A549 treated with AZD2906 at 1 μM for 4 hours (cell line): ENCODE measurements at places on chromosomes 4 and X. TPM values are rescaled to one million over a fixed set of nuclear protein-coding genes. Genes with fewer than 3 reads are reported as not detected.

KCND1 gene
- total RNA-seq, result 0.65 to 1.2 TPM (median 1.1 TPM) in 5 replicates

WAS gene
- total RNA-seq, result 0.22 to 0.52 TPM (median 0.32 TPM) in 5 replicates

XAGE2 gene
- total RNA-seq, result not detected in 5 replicates

PWWP3B gene
- total RNA-seq, result 0.01 to 0.02 TPM in 2 of 5 replicates, not detected in the others

PABPC1L2A gene
- total RNA-seq, result not detected in 5 replicates
